ENCODE measurements at places on chromosomes 11 and 22. TPM values are rescaled to one million over a fixed set of nuclear protein-coding genes. Genes with fewer than 3 reads are reported as not detected.

The SPCS2 gene
- 156 TPM for total RNA-seq

- DNase-seq: no peak
- peaks cover 7% of the 10 kb centered on the region for H3K36me3 ChIP-seq
- no peak overlapping the region for H3K27ac ChIP-seq
Measured at GRCh38 chr11:117205211-117205818, 6.1 kb downstream of the TAGLN start.

The ADAMTS15 gene
- not detected for total RNA-seq

DNA sequence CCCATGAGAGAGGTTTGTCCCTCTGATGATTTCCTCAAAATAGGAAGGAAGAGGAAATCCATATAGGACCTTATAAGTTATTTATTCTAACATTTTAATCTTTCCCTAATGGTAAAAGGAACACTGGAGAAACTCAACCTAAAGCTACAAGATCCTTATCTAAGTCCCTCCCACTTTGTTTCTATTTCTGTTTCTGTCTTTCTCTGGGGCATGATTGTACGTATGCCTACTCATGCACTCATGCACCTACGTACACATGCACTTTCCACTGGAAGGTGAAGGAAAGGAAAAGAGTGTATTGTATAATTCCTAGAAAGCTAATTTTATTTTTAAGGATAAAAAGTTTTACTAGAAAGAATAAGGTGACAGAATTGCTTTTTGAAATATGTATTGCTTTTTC is 125.0 kb downstream of the RAB38 start:
- H3K4me3 ChIP-seq: no peak overlapping the region
- H3K36me3 ChIP-seq: no peaks in the 10 kb centered on the region
- H3K27me3 ChIP-seq: peaks cover 2% of the 10 kb centered on the region
- no peak for DNase-seq
- no peaks in the 10 kb centered on the region for H3K4me1 ChIP-seq

DNA sequence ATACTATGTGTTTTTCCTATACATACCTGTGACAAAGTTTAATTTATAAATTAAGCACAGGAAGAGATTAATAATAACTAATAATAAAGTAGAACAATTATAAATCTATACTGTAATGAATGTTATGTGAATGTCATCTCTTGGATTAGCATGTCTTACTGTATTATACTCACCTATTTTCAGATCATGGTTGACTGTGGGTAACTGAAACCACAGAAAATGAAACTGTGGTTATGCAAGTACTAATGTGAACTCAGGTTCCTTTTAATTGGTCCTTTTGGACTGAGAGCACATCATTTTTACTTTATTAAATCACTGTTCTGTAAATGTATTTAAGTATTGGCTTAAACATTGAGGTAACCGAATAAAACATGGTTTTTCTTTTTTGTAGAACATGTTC is 108.8 kb downstream of the PPP6R3 start:
- no peaks in the 10 kb centered on the region for H3K27me3 ChIP-seq
- no peak overlapping the region for H3K4me3 ChIP-seq
- peaks cover 27% of the 10 kb centered on the region for H3K4me1 ChIP-seq
- no peak for DNase-seq
- H3K27ac ChIP-seq: no peak overlapping the region
- H3K36me3 ChIP-seq: peaks cover 69% of the 10 kb centered on the region

DNA sequence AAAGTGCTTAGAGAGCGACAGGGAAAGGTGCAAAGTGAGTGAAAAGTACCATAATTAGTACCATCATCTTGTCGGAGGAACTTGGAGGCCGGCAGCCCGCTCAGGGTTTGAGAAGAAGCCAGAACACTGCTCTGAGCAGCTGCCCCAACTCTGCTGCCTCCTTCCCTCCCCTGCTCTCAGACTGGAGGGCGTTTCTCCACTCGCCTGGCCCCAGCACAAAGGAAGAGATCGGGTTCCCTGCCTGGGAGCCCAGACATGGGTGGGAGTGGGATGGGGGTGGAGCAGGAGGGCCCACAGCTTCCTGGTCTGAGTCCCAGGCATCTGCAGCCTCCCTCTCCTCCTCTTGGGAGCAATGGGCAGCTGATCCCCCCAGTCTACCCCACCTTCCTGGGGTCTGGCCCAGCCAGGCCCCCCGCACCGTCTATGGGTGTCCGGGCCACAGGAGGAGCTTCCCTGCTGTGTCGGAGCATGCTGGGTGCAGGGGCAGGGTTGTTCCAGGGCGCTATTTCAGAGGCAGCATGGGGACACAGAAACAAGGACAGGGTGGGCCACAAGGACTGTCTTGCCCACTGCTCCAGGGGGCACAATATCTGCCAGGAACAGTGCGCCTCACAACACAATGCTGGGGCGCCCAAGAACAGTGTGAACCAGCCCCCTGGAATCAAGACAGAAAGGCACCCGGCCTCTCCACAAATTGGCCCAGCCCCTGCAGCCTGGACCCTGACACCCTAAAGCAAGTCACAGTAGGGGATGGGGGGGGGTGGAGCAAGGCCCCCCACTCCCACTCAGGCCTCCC is 4.8 kb downstream of the LIF start:
- H3K27ac ChIP-seq: peak overlapping the region; percentile 71
- H3K4me3 ChIP-seq: peak overlapping the region; percentile 33

DNA sequence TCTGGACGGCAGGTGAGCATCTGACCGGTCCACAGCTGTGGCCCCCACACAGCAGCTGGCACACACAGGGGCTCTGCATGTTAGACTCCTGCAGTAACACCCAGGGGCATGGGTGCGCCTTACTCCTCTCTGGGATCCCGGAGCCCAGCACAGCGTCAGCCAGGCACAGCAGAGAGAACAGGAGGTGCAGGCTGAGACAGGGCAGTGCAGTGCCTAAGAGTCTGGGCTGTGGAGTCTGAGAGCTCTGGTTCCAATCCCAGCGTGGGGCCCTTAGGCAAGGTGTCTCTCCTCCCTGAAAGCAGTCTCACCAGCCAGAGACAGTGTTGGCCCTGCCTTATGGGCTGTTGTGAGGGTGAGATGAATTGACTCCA is 2.3 kb downstream of the NUDT8 start:
- no peaks in the 10 kb centered on the region for H3K36me3 ChIP-seq
- DNase-seq: no peak
- H3K27me3 ChIP-seq: no peaks in the 10 kb centered on the region
- peaks cover 13% of the 10 kb centered on the region for H3K4me1 ChIP-seq

DNA sequence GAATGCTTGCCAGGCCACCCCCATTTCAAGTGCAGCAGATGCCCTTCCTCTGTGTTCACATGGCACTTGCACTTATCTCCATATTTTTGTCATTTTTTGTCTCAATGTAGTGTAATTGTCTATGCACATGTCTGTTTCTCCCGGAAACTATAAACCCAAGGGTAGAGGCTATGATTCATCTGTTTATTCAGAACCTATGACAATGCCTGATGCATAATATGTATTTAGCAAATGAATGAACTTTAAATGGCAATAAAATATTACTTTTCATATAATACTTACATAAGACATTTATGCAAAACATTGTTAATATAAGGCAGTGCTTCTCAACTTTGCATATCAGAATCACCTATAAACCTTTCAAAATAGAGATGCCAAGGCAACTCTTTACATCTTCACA is 6.7 kb downstream of the PAK1 start:
- peaks cover 1% of the 10 kb centered on the region for H3K36me3 ChIP-seq
- no peak for DNase-seq
- H3K4me3 ChIP-seq: no peak overlapping the region
- no peak overlapping the region for H3K27ac ChIP-seq
- peaks cover 18% of the 10 kb centered on the region for H3K4me1 ChIP-seq

GRCh38 chr22:37677493-37677974 is 2.1 kb downstream of the LGALS1 start:
- no peaks in the 10 kb centered on the region for H3K27me3 ChIP-seq
- no peak for DNase-seq
- H3K4me1 ChIP-seq: peaks cover 58% of the 10 kb centered on the region

The PKDREJ gene
- total RNA-seq: not detected

DNA sequence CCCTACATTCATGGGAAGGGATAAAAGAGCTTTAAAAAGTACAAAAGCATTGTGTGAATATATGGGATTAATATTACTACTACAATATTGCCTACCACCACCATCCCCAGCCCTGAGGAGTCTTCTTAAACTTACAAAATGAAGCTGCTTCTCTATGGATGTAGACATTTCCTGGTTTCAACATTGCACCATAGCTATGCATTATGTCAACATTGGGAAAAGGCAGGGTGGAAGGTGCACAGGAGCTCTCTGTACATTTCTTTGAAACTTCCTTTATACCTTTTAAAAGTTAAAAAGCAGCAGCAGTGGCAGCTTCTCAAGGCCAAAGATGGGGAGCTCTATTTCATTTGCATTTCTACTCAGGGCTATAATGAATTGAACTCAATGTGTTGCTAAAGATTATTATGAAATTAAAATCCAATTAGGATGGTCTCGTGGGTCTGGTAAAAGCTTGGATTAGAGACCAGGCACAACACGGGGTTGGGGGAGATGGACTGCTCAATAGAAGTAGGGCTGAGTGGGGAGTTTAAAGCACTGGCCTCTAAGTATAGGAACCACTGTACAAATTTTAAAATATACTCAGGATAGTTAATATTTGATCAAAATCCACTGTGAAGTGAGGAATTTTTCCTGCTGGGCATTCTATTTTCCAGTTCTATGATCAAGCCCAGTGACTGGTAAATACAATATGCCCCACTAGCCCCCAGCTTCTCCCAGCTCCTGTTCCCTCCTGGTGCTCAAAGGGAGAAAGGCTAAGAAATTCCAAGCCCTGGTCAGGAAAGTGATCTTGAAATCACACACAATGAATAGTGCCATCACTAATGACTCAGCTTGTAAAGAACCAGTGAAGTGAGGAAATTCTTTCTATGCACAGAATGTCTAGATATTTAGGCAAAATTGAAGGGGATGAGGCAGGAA is 362.7 kb upstream of the CCDC90B start:
- no peak for DNase-seq
- H3K4me3 ChIP-seq: no peak overlapping the region
- no peaks in the 10 kb centered on the region for H3K4me1 ChIP-seq
- H3K27me3 ChIP-seq: peaks cover 2% of the 10 kb centered on the region
- H3K36me3 ChIP-seq: no peaks in the 10 kb centered on the region

- H3K4me1 ChIP-seq: no peaks in the 10 kb centered on the region
- H3K27me3 ChIP-seq: no peaks in the 10 kb centered on the region
- DNase-seq: no peak
Measured at GRCh38 chr11:121892131-121892681, 223.8 kb downstream of the BLID start.

DNA sequence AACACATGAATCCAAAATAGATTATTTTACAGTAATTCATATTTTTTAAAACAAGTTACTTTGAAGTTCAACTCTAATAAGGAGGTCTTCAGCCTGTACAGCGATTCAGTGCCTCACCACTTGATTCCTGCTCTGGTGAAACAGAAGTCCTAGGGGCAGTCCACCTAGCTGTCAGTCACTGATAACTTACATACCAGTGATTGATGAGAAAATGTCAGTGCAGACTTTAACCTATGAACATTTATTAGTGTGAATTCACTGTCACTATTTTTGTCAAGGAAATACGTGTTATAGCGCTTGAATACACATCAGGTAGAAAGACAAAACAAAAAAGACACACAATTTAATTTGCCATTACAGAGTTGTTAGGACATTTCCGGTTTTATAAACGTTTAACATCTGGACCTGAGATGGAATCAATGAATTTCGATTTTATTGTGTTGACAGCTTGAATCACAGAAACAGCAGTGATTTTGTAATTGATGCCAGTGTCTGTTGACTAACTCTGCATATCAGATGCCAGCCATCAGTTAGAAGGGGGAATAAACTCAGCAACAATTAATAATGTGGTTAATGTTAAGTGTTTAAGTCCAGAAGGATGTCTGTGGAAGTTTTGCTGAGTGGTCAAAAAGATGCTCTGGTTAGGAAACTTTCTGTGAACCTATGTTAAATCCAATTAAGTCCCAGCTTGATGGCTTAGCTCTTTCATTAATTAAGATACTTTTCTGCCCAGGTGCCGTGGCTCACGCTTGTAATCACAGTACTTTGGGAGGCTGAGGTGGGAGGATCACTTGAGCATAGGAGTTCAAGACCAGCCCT is 34.5 kb downstream of the ELF5 start:
- no peak for DNase-seq
- H3K4me1 ChIP-seq: no peaks in the 10 kb centered on the region
- H3K36me3 ChIP-seq: no peaks in the 10 kb centered on the region
- no peak overlapping the region for H3K27ac ChIP-seq

The SPON1 gene
- total RNA-seq: not detected

DNA sequence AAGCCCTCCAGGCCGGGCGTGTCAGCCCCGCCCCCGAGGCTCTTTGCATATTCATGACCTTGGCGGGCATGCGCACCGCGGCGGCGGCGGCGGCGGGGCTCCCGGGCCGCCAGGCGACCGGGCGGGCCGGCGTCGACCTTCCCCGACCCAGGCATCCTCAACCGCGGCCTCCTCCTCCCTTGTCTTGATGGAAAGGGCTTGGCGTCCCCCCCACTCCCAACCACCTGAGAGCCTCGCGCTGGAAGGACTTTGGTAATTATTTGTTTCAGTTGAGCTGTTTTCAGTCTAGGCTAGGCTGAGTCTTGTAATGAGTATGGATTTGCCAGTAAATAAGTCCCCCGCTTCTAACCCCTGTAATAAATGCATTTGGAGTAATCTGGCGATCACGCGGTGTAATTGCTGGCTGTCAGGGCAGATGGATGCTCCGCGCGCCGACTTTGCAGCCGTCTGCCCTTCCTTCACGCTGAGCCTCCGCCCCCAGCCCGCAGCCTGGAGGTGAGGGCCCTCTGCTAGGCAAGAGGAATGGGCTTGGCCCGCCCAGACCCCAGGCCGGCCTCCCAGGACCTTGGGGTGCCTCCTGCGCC is 25.2 kb downstream of the FLRT1 start:
- peak overlapping the region; percentile 68 for H3K4me3 ChIP-seq
- DNase-seq: peak; percentile 72
- peaks cover 16% of the 10 kb centered on the region for H3K27me3 ChIP-seq
- peaks cover 6% of the 10 kb centered on the region for H3K4me1 ChIP-seq
- no peaks in the 10 kb centered on the region for H3K36me3 ChIP-seq

GRCh38 chr22:45230026-45230721 is 10.5 kb downstream of the KIAA0930 start:
- no peak overlapping the region for H3K27ac ChIP-seq
- DNase-seq: no peak
- peaks cover 7% of the 10 kb centered on the region for H3K4me1 ChIP-seq
- no peak overlapping the region for H3K4me3 ChIP-seq

DNA sequence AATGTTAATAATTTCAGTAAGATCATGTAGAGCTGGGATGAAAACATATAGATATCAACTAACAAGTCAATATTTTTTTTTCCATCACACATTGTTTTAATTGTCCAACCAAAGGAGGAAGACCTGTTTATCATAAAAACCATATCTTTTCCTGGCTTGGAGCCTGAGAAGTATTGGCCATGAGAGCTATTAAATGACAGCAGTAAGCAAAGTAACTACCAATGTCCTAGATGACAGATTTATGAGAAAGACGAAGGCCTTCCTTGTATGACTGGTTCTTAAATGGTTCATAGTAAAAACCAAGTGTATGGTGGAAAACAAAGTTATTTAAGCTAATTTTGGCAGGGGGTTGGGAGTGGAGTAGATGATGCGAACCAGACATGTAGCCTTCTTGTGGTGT is 1147.1 kb upstream of the TENM4 start:
- no peak overlapping the region for H3K27ac ChIP-seq
- H3K36me3 ChIP-seq: no peaks in the 10 kb centered on the region
- no peak overlapping the region for H3K4me3 ChIP-seq
- H3K27me3 ChIP-seq: no peaks in the 10 kb centered on the region
- no peaks in the 10 kb centered on the region for H3K4me1 ChIP-seq

All from activated CD8-positive, alpha-beta memory T cell treated with anti-CD3 and anti-CD28 coated beads, Interleukin-2, amount 10 ng/mL, durations not matched to agents 7 days and 5 days (primary cell).